ENCODE measurements at places on chromosomes 3 and 15. TPM values are rescaled to one million over a fixed set of nuclear protein-coding genes. Genes with fewer than 3 reads are reported as not detected.

DNA sequence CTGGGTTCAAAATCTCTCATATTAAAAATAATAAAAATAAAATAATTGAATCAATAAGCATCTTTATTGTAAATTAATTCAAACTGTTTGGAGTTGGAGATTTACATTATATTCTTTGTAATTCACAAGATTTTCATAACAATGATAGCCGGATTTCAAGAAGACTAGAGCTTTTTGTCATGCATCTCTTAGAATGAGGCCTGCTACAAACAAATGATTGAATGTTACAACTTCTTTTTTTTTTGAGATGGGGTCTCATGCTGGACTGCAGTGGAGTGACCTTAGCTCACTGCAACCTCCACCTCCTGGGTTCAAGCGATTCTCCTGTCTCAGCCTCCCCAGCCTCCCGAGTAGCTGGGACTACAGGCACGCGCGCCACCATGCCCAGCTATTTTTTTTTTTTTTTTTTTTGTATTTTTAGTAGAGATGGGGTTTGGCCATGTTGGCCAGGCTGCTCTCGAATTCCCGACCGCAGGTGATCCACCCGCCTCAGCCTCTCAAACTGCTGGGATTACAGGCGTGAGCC lies 3.5 kb downstream of the SLTM start:
- no peak overlapping the region for H3K4me3 ChIP-seq
- H3K27me3 ChIP-seq = no peaks in the 10 kb centered on the region
- DNase-seq = no peak
- peaks cover 59% of the 10 kb centered on the region for H3K4me1 ChIP-seq

- peaks cover 36% of the 10 kb centered on the region for H3K36me3 ChIP-seq
- H3K4me3 ChIP-seq = no peak overlapping the region
- H3K27me3 ChIP-seq = no peaks in the 10 kb centered on the region
- H3K27ac ChIP-seq = no peak overlapping the region
Measured at GRCh38 chr15:50476143-50476542, 51.9 kb downstream of the USP8 start.

GRCh38 chr3:20396335-20396734 lies 210.3 kb upstream of the SGO1 start:
- H3K27ac ChIP-seq = no peak overlapping the region
- DNase-seq = no peak
- no peaks in the 10 kb centered on the region for H3K4me1 ChIP-seq
- no peak overlapping the region for H3K4me3 ChIP-seq
- H3K36me3 ChIP-seq = no peaks in the 10 kb centered on the region
- no peaks in the 10 kb centered on the region for H3K27me3 ChIP-seq

DNA sequence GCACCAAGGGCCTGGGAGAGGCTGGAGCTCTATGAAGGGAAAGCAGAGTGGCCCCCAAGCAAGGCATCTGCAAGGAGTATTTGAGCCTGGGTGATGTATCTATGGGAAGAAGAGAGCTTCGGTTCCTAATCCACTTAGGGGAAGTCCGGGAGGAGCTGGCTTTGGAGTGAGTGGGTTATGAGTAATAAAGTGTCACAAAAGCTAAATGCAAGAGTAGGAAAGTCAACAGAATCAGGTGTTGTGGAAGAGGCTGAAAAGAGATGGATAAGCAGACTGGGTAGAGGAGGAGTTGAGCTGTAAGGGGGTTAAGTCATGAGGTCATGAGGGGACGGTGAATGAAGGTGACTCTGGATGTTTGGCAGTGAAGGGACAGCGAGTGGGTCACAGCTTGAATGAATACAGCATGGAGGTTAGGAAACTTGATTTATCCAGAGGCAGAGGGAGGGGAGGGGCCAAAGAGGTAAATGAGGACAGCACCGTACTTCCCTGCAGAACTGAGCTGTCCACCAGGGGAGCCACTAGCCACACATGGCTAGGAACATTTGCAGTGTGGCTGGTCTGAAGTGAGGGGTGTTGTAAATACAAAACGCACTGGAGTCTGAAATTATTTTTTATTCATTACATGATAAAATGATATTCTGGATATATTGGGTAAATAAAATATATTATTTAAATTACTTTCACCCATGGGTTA lies 83.3 kb downstream of the ADCY5 start:
- no peak overlapping the region for H3K27ac ChIP-seq
- peaks cover 27% of the 10 kb centered on the region for H3K4me1 ChIP-seq
- no peak overlapping the region for H3K4me3 ChIP-seq
- DNase-seq = no peak
- H3K36me3 ChIP-seq = no peaks in the 10 kb centered on the region

DNA sequence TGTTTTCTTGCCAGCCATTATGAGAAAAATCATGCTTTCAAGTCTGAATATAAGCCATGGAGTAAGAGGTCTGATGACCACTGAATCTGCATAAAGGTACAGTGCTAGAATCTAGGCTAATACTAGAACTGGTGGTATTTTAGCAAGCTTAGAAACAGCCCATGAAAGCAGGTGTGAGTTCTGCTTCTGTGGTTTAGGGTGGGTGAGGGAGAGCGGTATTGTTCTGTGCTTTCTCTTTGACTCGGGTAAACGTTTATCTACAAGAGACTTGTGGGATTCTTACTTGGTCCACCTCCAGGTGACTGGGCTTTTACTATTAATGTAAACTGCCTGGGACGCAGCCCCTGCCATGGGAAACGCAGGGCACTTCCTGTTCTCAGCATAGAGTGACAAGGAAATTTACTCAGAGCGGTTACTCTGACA lies 55.2 kb downstream of the PGPEP1L start:
- H3K4me3 ChIP-seq = no peak overlapping the region
- peak; percentile 48 for DNase-seq
- peaks cover 55% of the 10 kb centered on the region for H3K36me3 ChIP-seq
- H3K27me3 ChIP-seq = no peaks in the 10 kb centered on the region
- H3K27ac ChIP-seq = peak overlapping the region; percentile 83
- H3K4me1 ChIP-seq = peaks cover 53% of the 10 kb centered on the region

- peaks cover 57% of the 10 kb centered on the region for H3K36me3 ChIP-seq
- H3K4me1 ChIP-seq = peaks cover 19% of the 10 kb centered on the region
- DNase-seq = no peak
- peak overlapping the region; percentile 23 for H3K27ac ChIP-seq
- no peak overlapping the region for H3K4me3 ChIP-seq
Measured at GRCh38 chr3:47057212-47057671, 77.8 kb downstream of the NBEAL2 start.

GRCh38 chr3:120688121-120688520 lies 6.1 kb upstream of the HGD start:
- H3K4me3 ChIP-seq = no peak overlapping the region
- no peak overlapping the region for H3K27ac ChIP-seq
- no peak for DNase-seq
- H3K27me3 ChIP-seq = no peaks in the 10 kb centered on the region
- H3K36me3 ChIP-seq = peaks cover 14% of the 10 kb centered on the region

DNA sequence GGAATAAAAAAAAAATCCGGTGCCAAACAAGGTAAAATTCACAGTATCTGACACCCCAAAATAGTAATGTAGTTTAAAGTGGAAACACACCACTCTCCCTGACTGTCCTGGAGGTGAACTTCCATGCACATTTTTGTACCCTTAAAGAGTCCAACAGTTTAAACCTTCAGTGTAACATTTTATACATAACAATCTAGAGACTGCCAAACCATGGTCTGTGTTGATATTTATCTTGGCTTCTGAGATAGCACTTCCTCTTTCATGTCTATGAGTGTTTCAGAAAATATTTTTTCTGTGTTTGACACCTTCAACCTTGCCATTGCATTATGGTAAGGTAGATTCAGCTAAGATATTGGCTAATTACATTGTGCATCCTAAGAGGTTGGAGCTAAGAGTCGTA lies 13.9 kb downstream of the TMEM45A start:
- H3K27me3 ChIP-seq = no peaks in the 10 kb centered on the region
- no peak overlapping the region for H3K27ac ChIP-seq
- no peaks in the 10 kb centered on the region for H3K36me3 ChIP-seq
- H3K4me1 ChIP-seq = no peaks in the 10 kb centered on the region
- no peak for DNase-seq

SCG5 gene
- not detected for total RNA-seq

DLEC1 gene
- total RNA-seq = not detected

CHRFAM7A gene
- total RNA-seq = 2.2 TPM
